ENCODE measurements at places on chromosomes 2 and 18.

DNA sequence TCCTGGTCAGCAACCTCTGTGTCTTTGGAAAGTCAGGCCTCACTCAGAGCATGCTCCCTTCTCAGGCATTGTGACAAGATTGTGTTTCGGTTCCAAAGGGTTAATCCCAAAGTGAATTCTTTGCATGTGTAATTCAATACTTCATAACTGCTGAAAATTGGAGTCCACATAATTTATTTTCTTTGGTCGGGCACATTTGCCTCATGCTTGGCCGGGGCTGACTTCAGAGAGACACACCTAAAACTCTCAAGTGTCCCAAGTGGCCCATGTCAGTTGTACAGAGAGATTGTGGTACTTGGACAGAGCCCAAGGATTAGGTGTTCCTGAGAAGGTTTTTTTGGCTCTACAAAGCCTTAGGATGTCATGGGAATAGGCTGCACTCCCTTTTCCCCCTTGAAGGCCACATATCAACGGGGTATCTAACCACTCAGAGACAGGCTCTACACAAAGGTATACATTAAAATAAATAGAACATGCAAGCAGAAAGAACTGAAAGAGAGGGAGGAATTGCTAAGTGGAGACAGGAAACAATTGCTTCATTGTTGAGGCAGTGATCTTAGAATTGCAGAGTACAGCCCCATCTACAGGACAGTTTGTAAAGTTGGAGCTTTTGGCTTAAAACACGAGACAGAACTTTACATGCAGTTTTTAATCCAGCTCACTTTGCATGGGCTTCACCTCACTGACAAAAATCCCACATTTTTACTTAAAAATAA lies 1232.3 kb upstream of the ZEB2 start:
- no peak for DNase-seq

DNA sequence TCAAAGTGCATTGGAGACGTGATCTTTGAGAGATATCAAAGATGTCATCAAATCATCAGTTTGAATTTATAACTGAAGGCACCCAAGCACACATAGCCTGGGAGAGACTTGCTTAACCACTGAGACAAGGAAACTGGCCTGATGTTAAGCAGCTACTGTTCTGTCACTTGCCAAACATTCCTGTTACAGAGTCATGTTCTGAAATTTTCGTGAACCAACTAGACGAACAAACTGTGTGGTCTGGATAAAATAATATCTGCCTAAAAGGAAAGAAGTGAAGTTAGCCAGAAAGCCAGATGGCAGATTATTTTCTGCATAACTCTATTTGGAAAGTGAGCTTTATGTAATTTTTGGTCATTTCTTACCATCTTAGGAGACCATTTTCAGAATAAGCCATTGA lies 51.4 kb downstream of the SPATS2L start:
- no peak for DNase-seq

GRCh38 chr2:10028988-10029874 lies 14.1 kb upstream of the KLF11 start:
- DNase-seq, result no peak

GRCh38 chr2:101396316-101396717 lies 9.0 kb upstream of the CREG2 start:
- no peak for DNase-seq

DNA sequence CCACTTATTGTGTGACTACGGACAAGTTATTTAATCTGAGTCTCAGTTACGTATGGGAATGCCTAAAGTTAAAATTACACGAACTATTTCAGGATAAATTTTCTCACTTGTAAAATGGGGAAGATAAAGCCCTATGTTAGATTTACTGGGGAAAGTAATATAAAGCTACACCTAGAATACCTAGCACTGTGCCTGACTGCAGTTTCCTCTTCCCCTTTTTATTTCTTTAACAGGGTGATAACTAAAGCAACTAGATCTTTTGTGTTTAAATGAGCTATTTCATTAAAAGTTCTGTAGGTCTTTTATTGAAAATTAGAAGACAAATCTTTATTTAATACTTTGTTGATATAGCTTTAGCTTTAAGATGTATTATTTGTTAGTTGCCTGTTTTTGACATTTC lies 5.0 kb downstream of the B3GNT2 start:
- no peak for DNase-seq

DNA sequence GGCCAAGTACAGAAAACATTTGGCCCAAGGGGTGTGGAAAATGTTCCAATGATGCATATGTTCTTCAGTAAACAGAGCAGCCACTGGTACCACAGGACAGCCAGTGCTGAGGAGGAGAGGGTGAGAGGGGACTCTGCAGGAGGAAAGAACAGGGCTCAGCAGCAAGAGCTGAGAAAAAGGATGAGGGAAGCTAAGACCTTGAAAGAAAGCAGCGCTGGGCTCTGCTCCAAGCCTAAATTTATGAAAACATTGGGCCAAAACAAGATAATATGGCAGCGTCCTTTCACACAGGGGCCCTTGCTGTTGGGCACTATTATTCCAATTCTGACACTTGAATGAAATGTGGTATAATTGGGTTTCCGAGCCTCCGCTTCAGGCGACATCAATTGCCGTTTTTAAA lies 939.0 kb upstream of the FANCL start:
- no peak for DNase-seq

DNA sequence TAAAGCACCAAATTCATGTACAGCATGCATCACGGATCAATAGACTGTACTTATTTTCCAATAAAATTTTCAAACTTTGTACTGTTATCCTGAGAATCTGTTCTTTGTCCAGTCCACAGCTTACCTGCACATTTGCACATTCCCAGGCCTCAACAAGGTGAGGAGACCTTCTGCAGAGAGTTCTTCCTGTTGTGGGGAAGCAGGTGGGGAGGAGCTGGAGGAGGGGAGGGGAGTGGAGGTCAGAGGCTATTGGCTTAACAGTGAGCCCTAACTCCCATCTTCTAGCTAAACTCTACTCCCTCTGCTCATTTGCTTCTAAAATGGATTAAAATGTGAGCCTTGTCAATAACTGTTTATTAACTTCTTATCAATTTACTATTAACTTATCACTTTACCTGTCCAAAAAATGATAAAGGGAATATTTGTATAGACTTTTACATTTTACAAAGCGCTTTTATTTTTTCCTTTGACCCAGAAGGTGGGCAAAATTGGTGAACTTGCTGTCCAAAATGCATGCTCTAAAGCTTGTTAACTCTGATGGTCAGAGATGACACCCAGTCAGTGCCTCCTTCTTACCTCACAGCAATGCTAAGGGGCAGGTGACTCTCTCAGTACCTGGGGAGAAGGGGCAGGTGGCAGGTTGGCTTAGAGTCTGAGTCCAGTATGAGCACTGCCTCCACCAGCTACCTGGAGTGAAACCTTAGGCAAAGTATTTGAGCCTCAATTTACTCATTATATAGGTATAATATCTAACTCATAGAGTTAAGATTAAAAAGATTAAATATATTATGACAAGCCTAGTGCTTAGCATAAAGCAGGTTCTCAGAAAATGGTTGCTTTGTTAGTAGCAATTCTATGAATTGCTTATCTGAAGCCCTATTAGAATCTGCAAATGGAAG lies 6.8 kb upstream of the IL1RL2 start:
- no peak for DNase-seq

DNA sequence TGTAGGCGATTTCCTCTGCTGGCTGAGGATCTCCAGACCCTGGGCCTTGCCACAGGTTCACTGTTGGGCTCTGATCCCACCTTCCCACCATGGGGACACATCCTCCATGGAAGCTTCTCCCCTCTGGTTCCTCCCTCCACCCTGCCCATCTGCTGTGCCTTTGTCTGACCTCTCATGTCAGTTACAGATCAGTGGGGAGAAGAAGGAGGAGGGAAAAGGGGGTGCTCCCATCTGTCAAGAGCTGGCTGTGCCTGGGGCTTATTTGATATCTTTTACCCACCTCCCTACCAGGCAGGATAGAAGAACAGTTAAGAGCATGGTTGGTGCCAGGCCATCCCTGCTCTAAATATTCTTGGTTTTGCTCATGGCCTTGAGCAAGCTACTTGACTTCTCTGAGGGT lies 12.3 kb upstream of the DNAJB2 start:
- no peak for DNase-seq

- no peak for DNase-seq
These were observed 162.7 kb downstream of the INHBB start for GRCh38 chr2:120508567-120509041.

DNA sequence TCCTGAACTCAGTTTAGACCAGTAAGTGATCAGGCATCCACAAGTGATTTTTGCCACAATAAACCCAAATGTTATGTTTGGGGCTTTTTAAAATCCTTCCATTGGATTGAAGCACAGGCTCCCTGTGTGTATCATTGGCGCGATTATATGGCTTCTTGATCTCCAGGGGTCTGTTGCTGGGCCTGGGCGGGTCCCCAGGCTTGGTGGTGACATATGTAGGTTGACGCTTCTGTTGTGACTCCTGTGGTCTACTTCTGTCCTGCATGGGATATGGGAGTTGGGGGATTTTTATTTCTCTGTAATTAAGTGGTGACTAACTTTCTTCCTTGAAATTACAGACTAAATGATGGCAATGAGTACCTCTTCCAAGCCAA lies 56.2 kb upstream of the EML6 start:
- no peak for DNase-seq

- DNase-seq, result no peak
These were observed 5.5 kb downstream of the SALL3 start for GRCh38 chr18:78984941-78985784.

DNA sequence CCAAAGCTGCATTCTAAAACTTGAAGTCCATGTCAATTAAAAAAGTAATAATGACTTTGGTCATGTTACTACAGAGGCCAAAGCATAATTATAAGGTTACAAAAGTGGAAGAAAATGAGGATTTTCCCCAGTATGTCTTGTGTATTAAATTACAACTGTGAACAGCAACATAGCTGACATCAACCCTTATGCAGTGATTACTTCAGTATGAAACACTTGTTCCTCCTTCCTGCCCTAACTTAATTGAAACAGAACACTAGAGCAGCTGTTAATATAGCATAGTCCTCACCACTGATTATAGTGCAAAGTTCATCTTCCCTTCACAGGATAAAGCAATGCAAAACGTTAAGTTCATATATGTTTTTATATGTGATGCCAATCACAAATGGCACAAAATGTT lies 29.9 kb downstream of the EPB41L3 start:
- DNase-seq, result no peak

- no peak for DNase-seq
These were observed 121.4 kb upstream of the MAP3K20 start for GRCh38 chr2:172953970-172954852.

GRCh38 chr2:55010915-55011314 lies 39.3 kb downstream of the RTN4 start:
- DNase-seq, result no peak

DNA sequence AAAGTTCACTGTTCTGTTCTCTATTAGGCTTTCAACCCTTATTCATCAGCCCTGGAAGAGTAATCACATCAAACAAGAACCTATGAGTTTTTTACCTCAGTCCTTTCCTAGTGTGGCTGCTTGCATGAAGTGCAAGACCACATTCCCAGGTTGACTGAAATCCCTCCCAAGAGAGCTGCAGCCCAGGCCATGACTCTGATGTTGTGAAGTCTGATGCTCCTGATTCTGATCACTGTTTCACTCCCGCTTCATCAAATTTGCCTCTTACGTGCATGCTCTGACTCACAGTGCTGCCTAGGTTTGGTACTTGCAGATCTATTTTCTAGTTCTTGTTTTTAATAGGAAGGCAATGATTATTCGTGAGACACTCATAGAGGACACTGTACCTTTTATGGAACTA lies 58.2 kb upstream of the DSEL start:
- DNase-seq, result no peak

DNA sequence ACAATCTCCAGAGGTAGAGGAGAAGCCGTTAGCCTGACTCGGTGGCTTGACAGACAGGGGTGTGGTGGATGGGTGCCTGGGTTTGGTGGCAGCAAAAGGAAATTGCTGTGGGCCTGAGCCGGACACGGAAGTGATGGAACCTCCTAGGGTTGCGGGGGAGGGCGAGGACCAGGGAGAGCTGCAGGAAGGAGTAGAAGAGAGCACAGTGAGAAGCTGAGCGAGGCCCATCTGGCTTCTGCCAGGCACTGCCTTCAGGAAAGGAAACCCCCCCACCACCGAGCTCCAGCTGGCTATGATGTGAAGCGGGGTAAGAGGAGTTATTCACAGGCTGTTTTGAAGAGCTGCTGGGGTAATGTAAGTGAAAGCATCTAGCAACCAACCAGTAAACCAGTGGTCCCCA lies 134.6 kb downstream of the TSN start:
- DNase-seq, result no peak

- no peak for DNase-seq
These were observed 148.8 kb upstream of the HS6ST1 start for GRCh38 chr2:128467321-128467969.

DNA sequence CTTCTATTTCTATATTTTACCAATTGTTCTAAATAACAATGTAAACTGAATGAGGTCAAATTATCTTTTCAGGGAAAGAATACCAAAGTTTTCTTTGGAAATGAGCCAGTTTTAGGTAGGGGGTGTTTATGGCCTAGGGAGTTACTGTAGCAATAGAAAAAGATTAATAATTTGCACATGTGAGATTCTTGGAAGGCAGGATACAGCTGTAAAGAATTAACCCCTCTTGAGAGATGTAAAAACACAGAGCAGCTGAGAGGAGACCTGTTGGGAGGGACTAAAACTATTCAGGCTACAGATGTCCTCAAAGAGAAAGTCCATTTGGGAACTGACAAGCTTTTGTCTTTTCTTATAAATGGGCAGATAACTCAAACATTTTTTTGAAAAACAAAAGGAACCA lies 182.2 kb downstream of the FIGN start:
- DNase-seq, result no peak

DNA sequence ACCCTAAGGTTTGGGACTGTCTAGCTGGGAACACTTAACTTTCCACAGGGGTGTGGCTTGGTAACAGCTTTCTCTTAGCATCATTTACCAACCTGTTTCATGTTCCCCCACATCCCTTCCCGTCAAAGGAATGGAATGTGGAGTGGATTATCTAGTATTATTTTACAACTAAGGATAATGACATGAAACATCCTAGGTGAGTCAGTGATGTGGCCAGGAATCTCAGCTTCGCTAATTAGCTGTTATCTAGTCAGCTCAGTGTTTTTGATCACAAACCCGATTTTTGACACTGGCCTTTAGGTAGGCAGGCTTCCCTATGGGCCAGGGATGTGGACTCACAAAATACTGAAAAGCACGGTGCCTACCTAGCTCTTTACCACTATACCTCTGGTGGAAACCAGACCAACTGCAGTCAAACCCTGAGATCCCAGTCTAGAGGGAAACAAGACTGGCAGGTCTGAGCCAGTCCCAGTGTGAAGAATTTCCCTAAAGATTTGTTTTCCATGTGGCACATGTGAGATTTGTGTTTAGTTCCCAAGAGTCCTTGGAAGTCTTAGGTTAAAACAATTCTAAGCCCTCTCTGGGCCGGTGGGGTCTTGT lies 2.8 kb upstream of the NRP2 start:
- no peak for DNase-seq

All from stimulated activated CD4-positive, alpha-beta T cell treated with anti-CD3 and anti-CD28 coated beads, Interleukin-15, amount 100 ng/mL, for 1 hour (primary cell).